Thyroid gland (tissue), 4 donors: ENCODE measurements at places on chromosomes 7 and 10.
A peak's percentile ranks its signal among the peaks of the same experiment; 100 is the strongest.

GRCh38 chr7:140594131-140594691 lies 46.4 kb downstream of the DENND2A start:
- DNase-seq, result no peak

DNA sequence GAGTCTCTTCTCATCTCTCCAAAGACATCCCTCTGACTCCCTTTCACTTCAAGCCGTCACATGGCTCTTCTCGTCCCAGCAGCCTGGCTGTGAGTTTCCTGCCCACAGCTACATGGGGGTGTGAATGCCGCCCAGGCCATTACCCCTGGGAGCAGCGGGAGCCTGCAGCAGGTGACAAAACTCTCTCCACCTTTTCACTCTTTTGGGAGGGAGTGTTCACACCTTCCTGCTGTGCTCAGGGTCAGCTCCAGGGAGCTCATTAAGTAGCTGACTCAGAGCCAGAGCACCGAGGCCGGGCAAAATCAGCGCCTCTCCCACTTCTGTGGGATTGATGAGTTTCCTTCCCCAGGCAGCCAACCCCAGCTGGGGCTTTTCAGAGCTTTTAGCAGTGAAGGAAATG lies 271.3 kb downstream of the TYW1 start:
- DNase-seq, result no peak

- no peak for DNase-seq
These were observed 59.1 kb downstream of the ARID5B start for GRCh38 chr10:61960396-61961120.

DNA sequence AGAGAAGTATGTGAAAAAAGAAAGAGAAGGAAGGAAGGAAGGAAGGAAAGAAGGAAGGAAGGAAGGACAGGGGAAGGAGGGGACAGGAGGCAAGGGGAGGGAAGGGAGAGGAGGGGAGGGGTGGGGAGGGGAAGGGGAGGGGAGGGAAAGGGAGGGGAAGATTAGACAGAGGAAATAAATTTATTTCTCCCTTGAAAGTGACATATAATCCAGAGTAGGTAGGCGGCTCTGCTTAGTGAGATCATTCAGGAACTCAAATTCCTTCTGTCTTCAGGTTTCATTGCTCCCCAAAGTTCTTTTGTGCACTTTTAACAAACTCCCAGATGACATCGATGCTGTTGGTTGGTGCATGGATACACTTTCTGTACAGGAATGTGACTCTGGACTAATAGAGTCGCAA lies 594.7 kb upstream of the STEAP1 start:
- DNase-seq, result no peak

DNA sequence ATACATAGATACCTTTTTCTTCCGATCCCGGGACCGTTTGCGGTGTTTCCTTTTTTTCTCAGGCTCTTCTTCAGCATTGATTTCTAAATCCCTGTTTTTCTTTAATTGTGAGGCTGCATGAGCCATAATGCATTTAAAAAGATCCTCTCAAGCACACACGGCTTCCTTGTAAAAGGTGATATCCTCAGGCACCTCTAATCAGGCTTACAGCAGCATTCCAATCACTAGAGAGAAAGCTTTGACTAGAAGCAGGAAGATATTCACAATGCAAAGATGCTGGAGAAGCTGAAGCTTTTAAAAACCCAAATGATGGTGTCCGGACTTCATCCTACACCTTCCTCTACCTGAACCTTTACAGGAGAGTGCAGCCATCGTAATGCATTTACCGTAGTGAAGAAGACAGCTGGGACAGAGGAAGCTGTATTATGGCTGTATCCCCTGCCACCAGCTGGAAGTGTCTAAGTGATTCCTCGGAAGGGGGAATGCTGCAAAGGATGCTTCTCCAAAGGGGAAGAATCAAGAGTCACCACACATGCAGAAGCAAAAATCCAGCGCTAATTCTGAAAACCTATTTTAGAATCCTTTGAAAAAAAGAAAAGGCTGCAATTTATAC lies at the start of gene ANK3:
Gene ANK3 (minus strand): TSS at position 463 of the 613 bp plus-strand sequence. CDS start 337 bp downstream, at position 126.
- DNase-seq, result no peak

- no peak for DNase-seq
These were observed 51.1 kb upstream of the ADRB1 start for GRCh38 chr10:113992471-113993011.

DNA sequence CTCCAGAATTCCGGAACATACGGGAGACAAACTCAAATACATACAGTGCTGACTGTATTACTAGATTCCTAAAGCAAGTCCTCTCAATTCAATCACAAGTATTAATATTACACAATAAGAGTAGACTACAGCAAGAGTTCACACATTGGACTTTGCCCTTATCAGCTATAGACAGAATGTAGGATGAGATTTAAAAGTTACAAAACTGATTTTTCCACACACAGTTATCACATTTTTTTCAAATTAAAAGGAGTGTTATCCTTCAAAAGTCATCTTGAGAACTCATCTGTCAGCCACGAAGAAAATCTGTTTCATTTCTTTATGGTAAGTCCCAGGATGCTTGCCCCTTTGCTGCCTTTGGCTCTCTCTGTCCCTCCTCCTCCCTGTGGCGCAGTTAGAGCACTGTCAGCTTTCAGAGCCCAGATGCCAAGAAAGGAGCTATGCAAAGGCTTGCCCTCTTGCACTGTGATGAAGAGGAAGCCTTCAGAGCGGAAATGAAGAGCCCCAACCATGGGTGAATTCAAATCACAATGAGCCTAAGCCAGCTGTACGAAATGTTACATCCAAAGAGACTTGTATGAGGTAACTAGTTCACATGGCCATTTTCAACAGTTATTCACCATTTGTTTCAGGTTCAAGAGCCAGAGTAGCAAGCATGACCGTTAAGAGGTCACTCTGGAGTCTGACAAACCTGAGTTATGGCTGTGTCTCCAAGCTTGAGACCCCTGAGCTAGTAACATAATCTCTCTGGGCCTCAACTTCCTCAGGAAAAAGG lies 10.7 kb downstream of the NCOA4 start:
- peak; percentile 11 for DNase-seq

DNA sequence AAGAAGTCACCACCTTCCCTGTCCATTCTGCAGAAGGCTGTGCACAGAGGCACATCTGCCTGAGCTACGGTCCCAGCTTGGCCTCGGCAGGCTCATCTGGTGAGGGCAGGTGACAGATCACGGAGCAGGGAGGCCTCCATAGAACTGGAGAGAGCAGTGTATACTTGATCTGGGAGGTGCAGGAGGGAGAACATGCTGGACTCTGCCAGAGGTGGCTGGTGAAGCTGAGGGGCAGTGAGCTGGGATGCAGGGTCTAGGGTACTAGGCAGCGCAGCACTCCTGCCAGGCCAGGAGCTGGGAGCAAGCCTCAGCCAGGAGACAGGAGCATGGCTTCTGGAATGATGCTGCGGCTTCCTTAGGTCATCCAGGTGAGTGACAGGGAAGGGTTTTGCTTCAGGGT lies 553.0 kb downstream of the TCERG1L start:
- DNase-seq, result no peak

DNA sequence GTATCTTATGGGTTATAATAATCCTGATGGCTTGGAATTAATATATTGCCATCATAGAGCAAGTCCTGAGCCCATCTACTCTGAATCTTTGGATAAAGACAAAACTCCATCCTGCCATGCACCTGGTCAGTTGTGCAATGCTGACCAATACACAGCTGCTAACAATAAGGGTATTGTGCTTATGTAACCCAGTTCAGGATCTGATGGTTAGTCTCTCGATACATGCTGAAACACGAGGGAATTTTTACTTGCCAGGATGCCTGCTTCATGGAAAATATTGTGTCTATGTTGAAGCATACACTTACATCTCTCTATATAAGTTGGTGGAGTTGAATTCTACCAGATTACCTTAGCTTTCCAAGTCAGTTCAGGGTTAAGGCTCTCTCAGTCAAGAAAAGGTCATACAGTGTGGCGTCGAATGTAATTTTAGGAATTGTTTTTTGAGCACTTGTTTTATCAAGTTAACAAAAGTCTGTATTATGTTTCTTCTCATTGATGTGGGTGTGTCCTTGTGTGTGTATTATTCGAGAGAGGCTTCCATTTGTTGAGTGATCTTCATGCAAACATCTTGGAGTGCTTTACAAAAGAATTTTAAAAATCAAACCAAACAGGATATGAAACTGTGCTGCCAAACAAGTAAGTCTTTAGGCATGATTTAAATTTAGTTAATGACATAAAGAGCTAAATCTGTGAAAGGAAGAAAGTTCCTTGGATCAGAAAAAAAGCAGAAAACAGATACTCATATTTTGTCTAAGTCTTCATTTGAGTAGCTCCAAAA lies 449.1 kb downstream of the SUGCT start:
- no peak for DNase-seq

DNA sequence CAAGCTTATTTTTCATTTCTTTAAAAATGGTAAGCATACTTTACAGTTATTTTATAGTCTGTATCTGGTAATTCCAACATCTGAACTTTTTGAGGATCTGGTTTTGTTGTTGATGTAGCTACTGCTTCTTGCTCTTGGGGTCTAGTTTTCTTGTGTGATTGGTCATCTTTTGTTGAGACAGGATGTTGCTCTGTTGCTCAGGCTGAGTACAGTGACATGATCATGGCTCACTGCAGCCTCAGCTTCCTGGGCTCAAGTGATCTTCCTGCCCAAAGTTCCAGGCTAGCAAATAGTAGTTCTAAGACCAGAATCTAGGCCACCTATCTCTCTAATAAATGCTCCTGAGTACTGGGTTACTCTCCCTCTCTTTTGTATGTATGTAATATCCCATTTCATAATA lies 75.7 kb downstream of the NRCAM start:
- DNase-seq, result no peak

- DNase-seq, result no peak
These were observed 617.2 kb downstream of the AUTS2 start for GRCh38 chr7:70215491-70215890.

DNA sequence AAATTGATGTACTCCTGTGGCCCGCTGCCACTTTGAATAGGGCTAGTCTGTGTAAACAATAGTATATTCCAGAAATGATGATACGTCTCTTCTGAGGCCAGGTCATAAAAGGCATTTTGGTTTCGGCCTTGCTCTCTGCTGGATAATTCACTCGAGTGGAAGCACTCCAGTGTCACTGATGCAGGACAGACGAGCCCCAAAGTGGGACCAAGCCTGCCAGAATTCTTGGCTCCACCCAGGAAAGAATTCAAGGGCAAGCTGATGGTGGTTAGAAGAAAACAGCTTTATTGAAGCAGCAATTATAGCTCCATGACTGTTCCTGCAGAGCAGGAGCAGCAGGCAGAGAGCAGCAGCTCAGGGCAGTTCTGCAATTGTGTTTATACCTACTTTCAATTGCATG lies 717.6 kb downstream of the GRM8 start:
- peak; percentile 92 for DNase-seq

DNA sequence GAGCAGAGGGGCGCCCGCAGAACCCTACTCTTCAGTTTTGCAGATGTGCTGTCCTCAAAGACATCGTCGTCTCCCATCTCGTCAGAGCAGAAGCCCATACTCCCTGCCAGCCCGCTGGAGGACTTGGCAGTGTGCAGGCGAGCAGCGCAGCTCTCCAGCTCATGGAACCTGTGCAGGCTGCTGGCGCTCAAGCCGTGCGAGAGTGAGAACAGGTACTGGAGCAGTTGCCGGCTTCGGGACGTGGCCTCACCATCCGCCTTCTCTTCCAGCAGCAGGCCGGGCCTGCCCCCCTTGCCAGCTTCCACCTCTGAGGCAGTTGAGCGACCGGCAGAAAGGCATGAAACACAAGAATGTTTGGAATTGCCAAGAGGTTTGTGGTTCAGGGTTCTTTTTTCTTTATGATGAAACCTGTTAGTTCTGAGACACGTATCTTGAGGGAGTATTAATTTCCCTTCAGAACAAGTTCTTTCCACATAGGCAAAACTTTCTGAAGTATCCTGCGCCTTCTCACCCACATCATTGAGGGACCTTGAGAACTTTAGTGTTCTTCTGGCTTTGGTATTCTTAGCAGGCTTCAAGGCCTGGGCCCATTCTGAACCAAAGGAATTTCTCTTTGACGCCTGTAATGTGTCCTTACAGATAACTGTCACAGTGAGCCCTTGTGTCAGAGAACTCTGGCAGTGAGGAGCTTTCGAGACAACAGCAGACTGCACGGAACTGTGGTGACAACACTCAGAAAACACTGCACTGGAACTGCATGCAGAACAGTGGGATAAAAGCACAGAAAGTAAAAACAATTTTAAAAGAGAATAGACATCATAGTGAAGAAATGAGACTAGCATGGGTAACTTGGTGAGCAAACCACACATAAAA lies 89.5 kb downstream of the ALOX5 start:
- no peak for DNase-seq

GRCh38 chr10:11685787-11686218 lies 56.4 kb upstream of the ECHDC3 start:
- DNase-seq, result peak; percentile 63
